ENCODE measurements at places on chromosomes 6 and 20. TPM values are rescaled to one million over a fixed set of nuclear protein-coding genes. Genes with fewer than 3 reads are reported as not detected.

DNA sequence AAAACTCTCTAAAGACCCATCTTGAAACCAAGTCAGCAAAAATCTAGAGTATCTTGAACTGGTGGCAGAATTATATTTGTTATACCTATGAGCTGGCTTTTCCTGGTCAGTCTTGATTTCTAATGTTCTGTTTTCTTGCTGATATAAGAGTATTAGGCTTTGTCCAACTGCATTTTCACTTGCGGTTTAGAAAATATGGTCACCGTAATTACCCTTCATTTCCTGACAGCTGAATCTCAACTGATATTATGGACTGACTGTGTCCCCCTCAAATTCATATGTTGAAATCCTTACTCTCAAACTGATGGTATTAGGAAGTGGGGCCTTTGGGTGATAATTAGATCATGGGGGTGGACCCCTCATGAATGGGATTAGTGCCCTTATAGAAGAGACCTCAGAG lies 72.1 kb downstream of the TXLNB start:
- no peak for DNase-seq

The TCFL5 gene
- 9.6 TPM for total RNA-seq

The LGSN gene
- not detected for total RNA-seq

DNA sequence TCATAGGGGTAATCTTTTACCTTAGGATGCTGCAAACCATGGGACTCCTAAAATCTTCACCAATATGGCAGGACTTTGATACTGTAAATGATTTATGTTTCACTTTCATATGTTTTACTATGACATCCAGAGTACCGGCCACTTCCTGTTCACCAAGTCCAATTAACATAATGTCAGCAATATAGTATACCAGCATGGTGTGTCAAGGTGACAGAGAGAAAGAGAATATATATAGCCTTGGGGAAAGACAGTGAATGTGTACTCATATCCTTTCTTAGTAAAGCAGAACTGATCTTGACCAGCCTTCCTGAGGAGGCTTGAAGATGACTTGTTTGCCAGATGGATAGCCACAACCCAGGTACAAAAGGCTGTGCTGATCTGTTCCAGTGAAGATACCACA lies 127.9 kb downstream of the NRN1 start:
- no peak for DNase-seq

DNA sequence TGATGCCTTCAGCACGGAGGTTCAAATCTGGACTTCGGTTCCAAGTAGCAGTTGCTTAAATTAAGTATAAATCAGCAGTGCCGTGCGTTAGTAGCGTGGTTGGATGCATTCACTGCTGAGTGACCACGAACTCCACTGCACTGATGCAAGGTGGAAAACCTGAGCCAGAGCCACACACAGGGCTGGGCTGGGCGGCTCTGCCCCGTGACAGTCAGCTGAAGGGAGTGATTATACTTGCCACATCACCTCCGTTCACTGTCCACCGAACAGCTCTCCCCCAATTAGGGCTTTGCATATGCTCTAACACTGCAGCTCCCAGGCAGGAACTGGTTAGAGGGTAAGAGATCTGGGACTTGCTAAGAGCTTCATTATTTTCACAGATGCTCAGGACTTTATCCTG lies 22.2 kb downstream of the PPP1R3G start:
- no peak for DNase-seq

GRCh38 chr6:14673201-14673600 lies 555.6 kb downstream of the CD83 start:
- no peak for DNase-seq

GRCh38 chr20:50379049-50379990 lies 130.9 kb upstream of the PTPN1 start:
- peak; percentile 96 for DNase-seq

- no peak for DNase-seq
Measured at GRCh38 chr6:52019092-52019491, 68.3 kb downstream of the PKHD1 start.

GRCh38 chr6:44192428-44193041 lies 24.2 kb upstream of the MYMX start:
- DNase-seq, result no peak

The ALDH5A1 gene
- total RNA-seq, result 4.0 TPM
